ENCODE measurements at places on chromosomes 4 and X. TPM values are rescaled to one million over a fixed set of nuclear protein-coding genes. Genes with fewer than 3 reads are reported as not detected.
A peak's percentile ranks its signal among the peaks of the same experiment; 100 is the strongest.

Gene ODAM
- not detected for total RNA-seq

Gene INTS6L
- total RNA-seq, result 6.6 TPM

Gene GYPB
- total RNA-seq, result not detected

GRCh38 chr4:55172694-55173287 lies 47.4 kb upstream of the KDR start:
- DNase-seq, result no peak

- DNase-seq, result peak; percentile 88
Measured at GRCh38 chr4:111689731-111690130, 455.5 kb upstream of the FAM241A start.

DNA sequence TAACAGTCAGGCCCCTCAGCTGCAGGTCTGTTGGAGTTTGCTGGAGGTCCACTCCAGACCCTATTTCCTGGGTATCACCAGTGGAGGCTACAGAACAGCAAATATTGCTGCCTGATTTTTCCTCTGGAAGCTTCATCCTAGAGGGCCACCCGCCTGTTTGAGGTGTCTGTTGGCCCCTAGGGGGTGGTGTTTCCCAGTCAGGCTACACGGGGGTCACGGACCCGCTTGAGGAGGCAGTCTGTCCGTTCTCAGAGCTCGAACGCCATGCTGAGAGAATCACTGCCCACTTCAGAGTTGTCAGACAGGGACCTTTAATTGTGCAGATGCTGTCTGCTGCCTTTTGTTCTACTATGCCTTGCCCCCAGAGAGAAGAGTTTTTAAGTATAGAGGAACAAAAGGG lies 160.8 kb downstream of the DKK2 start:
- peak; percentile 45 for DNase-seq
